Stimulated activated CD4-positive, alpha-beta T cell treated with anti-CD3 and anti-CD28 coated beads, Interleukin-12 subunit alpha, Interleukin-12 subunit beta, amount 100 ng/mL, for 48 hours (primary cell): ENCODE measurements at places on chromosomes 13 and 19.
A peak's percentile ranks its signal among the peaks of the same experiment; 100 is the strongest.

GRCh38 chr13:28582892-28583240, 76.1 kb upstream of the POMP start:
- no peak for DNase-seq

- DNase-seq = no peak
Observed at GRCh38 chr13:47459512-47459911, 541.6 kb downstream of the SUCLA2 start.

GRCh38 chr13:31919971-31920726, 111.4 kb upstream of the FRY start:
- no peak for DNase-seq

GRCh38 chr13:97072297-97072696, 78.0 kb upstream of the OXGR1 start:
- no peak for DNase-seq

- no peak for DNase-seq
Observed at GRCh38 chr13:110638257-110638656, 22.9 kb downstream of the NAXD start.

DNA sequence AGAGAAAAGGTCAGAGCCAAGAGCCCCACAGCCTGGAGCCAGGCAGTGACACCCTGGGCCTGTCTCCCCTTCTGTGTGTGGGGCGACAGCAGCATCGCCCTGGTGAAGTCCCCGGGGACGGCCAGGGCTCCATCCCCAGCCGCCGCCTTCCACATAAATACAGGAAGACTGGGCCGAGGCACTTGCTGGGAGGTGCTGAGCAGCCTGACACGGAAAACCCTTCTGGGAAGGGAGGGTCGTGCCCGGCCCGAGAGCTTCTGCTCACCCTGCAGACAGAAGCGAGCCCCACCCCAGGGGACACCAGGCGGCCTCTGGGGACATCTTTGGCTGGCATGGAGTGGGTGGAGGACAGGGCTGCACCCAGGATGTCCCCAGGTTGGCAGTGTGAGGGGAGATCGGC, 5.1 kb downstream of the FGF22 start:
- DNase-seq = no peak

DNA sequence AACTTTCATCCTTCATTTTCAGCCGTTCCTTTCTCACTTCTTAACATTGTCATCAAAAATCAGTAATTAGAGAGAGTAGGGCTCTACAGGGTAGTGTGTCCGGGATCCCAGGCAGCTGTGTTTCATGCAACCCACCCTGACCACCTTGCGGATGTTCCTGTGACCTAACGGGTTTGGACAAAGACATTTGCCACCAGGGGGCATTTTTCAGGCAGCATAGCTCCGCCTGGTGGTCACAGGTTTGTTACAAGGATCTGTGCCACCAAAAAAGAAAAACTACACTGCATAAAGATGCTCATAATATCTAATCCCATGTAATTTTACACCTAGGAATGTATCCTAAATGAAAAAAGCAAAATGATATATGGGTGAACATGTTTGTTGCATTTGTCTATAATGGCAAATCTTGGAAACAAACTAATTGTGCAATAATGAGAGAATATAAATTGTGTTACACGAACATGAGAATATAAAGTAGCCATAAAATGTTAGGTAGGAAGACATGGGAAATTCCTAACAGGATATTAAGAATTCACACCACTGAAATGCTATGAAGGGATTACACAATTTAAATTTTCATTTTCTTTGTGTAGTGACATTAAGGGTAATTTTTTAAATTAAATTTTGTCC, 123.0 kb downstream of the SLC7A1 start:
- peak; percentile 22 for DNase-seq

- no peak for DNase-seq
Observed at GRCh38 chr19:5644037-5644436, 21.2 kb downstream of the SAFB start.

GRCh38 chr19:46423188-46423587, 5.5 kb downstream of the PNMA8C start:
- DNase-seq = no peak

DNA sequence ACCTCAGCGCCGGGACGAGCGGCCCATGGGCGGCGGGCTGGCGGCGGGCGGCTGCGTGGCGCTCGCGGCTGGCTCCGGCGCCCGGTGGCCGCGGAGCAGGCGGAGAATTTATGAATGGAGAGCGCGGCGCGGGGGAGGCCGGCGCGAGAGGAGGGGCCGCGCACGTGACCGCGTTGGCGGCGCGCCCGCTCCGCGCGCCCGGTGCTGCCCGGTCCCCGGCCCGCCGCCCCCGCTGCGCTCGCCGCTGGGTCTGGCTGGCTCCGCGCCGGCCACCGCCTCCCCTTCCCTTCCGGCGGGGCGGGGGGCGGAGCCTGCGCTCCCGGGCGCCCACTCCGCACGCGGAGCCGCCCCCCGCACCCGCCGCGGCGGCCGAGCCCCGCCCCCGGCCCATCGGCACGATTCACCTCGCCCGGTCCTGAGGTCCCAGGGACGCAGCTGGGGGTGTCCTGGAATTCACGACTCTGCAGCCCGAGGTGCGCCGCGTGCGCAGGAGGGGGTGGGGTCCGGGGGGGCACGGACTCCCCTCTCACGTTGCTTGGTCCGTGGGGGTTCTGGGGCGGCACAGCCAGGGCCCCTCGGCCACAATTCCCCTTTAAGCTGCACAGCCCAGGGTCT, at the start of gene CBARP:
Gene CBARP (minus strand): TSS at position 252 of the 615 bp plus-strand sequence. CDS start 1,905 bp downstream, outside the sequence.
- no peak for DNase-seq

DNA sequence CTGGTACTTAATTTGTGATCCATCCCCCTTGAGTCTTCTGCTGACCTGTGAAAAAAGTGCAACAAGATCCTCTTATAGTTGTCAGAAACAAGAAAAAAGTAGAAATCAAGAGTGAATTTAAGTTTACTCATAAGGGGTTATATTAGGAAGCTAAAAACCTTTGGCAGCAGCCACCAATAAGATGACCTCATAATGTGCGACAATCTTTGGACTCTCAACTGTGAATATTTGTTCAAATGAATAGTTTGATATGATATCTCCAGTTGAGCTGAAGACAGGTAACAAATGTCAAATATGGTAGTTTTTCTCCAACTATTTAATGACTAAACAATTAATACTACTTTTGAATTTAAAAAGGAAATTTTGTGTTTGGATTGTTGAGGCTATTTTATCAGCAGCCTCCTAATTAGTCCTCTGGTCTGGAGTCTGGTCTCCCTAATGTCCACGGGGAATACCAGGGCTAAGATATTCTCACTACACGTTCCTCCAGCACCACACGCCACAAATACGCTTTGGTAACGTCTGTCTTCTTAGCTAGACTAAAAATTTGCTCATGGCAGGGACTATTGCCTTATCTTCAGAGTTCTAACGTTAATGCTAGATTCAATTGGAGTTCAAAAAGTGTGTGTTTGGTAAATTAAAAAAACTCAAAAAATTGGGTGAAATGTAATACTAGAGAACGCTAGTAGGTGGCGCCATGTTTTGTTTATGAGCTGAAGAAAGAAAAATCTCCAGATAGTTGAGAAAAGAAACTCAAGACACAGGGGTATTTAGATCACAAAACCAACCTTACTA, 51.0 kb upstream of the PDX1 start:
- DNase-seq = no peak

DNA sequence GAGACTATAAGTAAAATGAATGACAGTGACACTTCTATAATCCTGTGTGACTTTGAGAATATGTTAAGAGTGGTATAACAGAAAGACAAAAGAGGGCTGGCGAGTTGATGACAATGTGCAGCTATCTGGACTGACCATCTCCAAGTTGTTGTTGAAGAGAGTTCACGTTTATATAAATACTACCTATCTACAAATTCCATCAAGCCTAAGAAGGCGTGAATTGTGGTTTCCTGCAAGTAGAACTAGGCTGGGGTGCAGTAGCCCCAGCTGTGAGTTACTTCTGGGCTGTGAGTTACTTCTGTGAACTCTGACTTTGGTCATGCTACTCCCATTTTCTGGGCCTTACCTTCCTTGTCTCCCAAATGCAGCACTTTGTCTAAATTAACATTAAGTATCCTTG, 561.0 kb downstream of the TBC1D4 start:
- DNase-seq = no peak

DNA sequence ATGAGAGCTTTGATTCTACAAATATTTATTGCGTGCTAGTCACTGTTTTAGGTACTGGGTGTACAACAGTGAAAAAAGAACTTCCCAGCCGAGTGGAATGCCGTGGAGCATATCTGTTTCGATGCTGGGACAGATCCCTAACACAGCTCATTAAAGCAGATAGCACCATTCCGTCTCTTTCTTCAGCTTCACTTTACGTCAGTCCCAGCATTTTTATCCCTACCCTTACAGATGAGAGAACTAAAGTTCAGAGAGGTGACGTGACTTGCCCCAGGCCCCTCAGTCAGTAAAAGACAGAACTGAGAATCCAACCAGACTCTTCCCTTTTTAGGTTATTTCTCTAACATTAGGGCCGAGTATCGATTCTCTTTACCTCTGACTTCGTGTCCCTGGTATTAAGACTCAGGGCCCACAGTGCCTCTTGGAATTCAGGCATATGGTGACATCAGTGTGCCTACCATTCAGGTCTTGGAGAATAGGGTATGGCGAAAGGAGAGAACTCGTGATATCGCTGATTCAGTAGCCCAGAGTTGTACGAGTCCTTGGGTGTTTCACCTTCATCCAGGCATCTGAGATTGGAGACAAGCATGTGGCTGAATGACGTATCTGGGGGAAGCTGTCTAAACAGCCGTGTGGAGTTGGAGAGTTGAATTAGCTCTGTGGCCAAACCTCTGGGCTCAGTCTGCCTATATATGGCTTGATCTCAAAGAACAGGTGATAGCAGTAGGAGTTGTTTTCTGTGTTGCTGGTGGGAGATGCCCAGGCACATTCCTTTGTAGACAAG, 27.1 kb downstream of the ACTN4 start:
- DNase-seq = no peak

GRCh38 chr19:28905996-28906395, 307.0 kb downstream of the UQCRFS1 start:
- DNase-seq = no peak

DNA sequence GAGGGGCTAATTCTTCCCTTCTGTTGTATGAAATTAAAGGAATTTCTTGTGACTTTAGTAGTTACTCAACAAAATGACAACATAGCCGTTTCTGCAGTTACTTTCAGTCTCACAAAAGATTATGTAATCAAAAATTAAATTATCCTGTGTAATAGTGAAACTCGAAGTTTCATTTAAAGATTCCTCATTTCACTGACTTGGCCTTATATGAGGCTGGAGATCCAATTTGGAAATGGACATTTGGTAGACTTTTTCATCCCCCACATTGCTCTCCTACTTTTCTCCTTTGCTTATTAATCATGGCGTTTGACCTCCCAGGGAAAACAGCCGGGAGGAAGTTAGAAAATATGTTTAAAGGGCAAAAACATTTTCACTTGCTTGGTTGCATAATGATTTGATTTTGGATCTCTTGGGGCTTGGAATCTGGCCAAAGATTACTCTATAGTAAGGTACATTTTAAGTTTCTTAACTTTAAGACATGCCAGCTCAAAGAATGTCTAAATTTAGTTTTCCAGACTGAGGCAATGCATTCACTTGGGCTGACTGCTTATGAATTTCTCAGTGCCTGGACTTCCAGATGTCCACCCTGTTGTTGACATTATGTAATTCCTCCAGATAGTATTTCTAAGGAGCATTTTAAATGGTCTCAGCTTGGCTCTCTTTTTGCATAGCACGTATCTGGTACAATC, 1364.9 kb upstream of the MIR17HG start:
- no peak for DNase-seq

GRCh38 chr13:22644941-22645340, 535.8 kb upstream of the SGCG start:
- no peak for DNase-seq

- no peak for DNase-seq
Observed at GRCh38 chr13:34164582-34164981, 346.6 kb downstream of the RFC3 start.

DNA sequence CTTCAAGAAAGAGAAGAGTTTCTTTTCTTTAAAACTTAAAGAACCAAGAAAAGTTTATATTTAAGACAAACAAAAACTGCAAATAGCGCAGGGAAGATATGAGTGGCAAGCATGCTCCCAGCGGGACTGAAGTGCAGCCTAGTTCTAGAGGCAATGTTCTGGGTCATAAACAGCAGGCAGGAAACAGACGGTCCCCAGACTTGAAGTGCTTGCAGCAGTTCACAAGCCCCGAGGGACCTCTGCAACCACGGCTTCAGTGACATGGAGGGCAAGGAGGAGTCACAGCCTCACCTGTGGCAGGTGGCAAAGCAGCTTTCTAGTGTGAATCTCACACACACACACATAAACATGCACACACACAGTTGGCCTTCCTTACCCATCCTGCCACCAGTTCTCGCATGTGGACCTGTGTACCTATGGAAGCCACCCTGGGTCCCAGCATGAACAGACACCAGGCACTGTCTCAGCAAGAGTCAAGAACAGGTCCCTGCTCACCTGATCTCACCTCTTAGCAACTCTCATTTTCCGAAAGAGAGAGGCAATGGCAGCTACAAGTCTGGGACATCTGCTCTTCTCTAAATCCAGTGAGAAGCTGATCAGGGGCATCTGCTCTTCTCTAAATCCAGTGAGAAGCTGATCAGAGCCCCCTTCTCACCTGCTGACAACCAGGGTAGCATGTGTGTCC, 162.0 kb downstream of the EFNB2 start:
- DNase-seq = no peak

- no peak for DNase-seq
Observed at GRCh38 chr13:95505986-95506385, 46.5 kb upstream of the CLDN10 start.

- peak; percentile 64 for DNase-seq
Observed at GRCh38 chr19:47573071-47574026, at the start of gene ZNF541. ZNF541 (minus strand) TSS chr19:47573148; CDS start chr19:47555856, 17,292 bp downstream.
